ENCODE measurements at places on chromosomes 13 and 19. TPM values are rescaled to one million over a fixed set of nuclear protein-coding genes. Genes with fewer than 3 reads are reported as not detected.

- peaks cover 20% of the 10 kb centered on the region for H3K36me3 ChIP-seq
- H3K27ac ChIP-seq = no peak overlapping the region
- no peak for DNase-seq
- peaks cover 11% of the 10 kb centered on the region for H3K27me3 ChIP-seq
- H3K4me3 ChIP-seq = no peak overlapping the region
Observed at GRCh38 chr13:113971471-113972231, 2.2 kb downstream of the C13orf46 start.

DNA sequence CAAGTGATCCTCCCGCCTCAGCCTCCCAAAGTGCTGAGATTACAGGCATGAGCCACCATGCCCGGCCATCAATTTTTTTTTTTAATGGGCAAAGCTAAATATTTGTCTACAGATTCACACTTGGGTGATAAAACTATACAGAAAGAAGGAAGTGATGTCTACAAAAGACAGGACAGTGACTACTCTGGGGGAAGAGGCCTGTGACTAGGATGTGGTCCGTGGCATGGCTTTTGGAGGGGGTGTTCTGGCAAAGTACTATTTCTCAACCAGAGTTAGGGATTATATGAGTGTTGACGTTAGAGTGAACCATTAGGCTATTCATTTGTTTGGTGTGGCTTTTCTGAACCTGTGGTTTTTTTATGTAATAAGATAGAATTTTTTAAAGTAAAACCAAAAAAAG, 42.7 kb downstream of the INSR start:
- DNase-seq = no peak
- H3K4me3 ChIP-seq = no peak overlapping the region
- no peak overlapping the region for H3K27ac ChIP-seq
- H3K36me3 ChIP-seq = peaks cover 7% of the 10 kb centered on the region
- H3K27me3 ChIP-seq = no peaks in the 10 kb centered on the region

GRCh38 chr19:30227012-30227621, 145.1 kb upstream of the ZNF536 start:
- no peak for DNase-seq
- no peak overlapping the region for H3K27ac ChIP-seq
- peaks cover 26% of the 10 kb centered on the region for H3K27me3 ChIP-seq
- H3K36me3 ChIP-seq = peaks cover 5% of the 10 kb centered on the region

DNA sequence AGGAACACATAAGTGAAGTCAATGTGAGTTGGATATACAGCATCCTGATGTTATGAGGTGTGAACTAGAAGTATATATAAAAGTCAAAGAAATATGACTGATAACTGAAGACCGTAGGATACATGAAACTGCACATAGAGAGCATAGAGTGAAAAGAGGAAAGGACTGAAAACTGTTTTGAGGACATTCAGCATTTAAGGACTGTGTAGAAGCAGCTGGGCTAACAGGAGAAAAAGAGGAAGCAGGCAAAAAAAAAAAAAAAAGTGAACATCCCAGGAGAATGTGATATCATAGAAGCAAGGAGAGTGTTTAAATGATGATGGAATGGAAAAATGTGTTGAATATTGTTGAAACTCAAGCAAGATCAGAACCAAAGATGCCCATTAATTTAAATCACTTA, 363.5 kb downstream of the PCDH20 start:
- no peak overlapping the region for H3K27ac ChIP-seq
- no peak overlapping the region for H3K4me3 ChIP-seq
- H3K4me1 ChIP-seq = no peaks in the 10 kb centered on the region
- no peaks in the 10 kb centered on the region for H3K27me3 ChIP-seq
- H3K36me3 ChIP-seq = no peaks in the 10 kb centered on the region
- DNase-seq = no peak

DNA sequence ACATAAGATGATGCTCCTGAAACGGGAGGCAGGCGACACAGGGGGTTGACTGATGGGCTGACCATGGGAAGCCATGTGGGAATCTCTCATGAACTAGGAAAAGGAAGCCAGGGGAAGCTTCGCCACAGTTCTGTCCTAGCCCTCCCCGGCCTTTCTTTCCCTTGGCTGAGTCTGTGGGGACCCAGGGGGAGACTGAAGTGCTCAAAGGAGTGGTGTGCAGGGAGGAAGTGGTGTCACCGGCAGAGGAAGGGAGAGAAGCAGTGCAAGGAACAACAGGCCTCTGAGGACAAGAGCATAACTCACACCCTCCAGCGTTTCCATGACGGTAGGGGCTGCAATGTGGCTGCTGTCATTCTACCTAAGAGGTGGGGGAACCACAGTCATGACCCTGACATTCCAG, 1.1 kb downstream of the KIR3DL3 start:
- no peak overlapping the region for H3K27ac ChIP-seq
- H3K36me3 ChIP-seq = peaks cover 23% of the 10 kb centered on the region
- no peak for DNase-seq
- H3K27me3 ChIP-seq = peaks cover 15% of the 10 kb centered on the region

ZNF865 gene
- total RNA-seq = 14.5 TPM

All from endothelial cell (in vitro differentiated cells).